ENCODE measurements at places on chromosomes 13 and 19. TPM values are rescaled to one million over a fixed set of nuclear protein-coding genes. Genes with fewer than 3 reads are reported as not detected.

GRCh38 chr13:70732611-70733010 lies 624.4 kb upstream of the KLHL1 start:
- no peak for DNase-seq

Gene OR10H1
- polyA plus RNA-seq: not detected

DNA sequence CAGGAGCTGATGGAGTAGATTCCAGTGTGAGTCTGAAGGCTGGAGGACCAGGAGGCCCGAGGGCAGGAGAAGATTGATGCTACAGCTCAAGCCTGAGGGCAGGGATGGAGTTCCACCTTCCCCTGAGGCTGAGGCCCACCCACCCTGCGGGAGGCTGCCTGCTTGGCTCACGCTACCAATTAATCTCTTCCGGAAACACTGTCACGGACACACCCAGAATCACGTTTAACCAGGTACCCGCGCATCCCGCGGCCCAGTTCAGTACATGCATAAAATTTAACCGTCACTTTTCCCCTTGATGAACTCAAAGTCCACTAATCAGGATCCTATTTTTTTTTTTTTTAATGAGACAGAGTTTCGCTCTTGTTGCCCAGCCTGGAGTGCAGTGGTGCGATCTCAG lies 5.2 kb upstream of the ZNF628 start:
- no peak for DNase-seq

DNA sequence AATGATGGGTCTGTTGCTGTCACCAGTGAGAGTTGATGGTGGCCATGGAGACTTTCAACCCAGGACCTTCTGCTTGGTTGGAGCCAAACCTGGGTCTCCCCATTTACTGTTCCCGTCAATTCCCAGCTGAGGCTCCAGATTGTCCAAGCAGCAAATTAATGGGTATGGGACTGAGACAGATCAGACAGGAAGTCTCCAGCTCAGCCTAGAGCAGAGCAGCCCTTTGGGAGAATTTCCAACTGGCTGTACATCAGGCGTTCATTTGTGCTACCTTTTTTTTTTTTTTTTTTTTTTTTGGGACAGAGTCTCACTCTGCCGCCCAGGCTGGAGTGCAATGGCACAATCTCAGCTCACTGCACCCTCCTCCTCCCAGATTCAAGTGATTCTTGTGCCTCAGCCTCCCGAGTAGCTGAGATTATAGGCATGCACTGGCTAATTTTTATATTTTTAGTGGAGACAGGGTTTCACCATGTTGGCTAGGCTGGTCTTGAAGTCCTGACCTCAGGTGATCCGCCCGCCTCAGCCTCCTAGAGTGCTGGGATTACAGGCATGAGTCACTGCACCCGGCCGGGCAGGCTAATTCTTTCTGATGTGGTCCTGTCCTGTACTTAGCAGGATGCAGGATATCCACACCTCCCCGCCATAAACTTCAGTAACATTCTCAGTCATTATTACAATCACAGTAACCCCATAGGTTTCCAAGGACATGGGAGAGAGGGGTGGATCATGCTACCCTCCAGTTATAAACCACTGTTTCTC lies 9.3 kb downstream of the MAP3K10 start:
- no peak for DNase-seq

GRCh38 chr19:1045247-1045603 lies 5.3 kb downstream of the ABCA7 start:
- DNase-seq: no peak

Gene IZUMO2
- not detected for polyA plus RNA-seq

Gene GIPC3
- polyA plus RNA-seq: 1.9 TPM

Gene LRRC4B
- polyA plus RNA-seq: 15.0 TPM

Gene RINL
- polyA plus RNA-seq: 8.4 TPM

- no peak for DNase-seq
Observed at GRCh38 chr13:113145911-113146598, 12.4 kb upstream of the PROZ start.

Gene PSG4
- polyA plus RNA-seq: 0.28 TPM

GRCh38 chr13:52848455-52849195 lies at the start of gene PCDH8:
Gene PCDH8, minus strand, starts transcription at chr13:52848640. Its CDS starts 204 bp downstream, at chr13:52848436.
- no peak for DNase-seq
